ENCODE measurements at places on chromosomes 11 and 22. TPM values are rescaled to one million over a fixed set of nuclear protein-coding genes. Genes with fewer than 3 reads are reported as not detected.
A peak's percentile ranks its signal among the peaks of the same experiment; 100 is the strongest.

DDIAS gene
- total RNA-seq: not detected

TESMIN gene
- 1.4 TPM for total RNA-seq

APOL4 gene
- total RNA-seq: 0.35 TPM

IGLL1 gene
- not detected for total RNA-seq

IGLL5 gene
- 0.23 TPM for total RNA-seq

PANX1 gene
- total RNA-seq: 9.1 TPM

TEAD1 gene
- 22.8 TPM for total RNA-seq

POU2AF3 gene
- 4.7 TPM for total RNA-seq

TTC36 gene
- total RNA-seq: 0.67 TPM

NUDT8 gene
- 4.9 TPM for total RNA-seq

DNA sequence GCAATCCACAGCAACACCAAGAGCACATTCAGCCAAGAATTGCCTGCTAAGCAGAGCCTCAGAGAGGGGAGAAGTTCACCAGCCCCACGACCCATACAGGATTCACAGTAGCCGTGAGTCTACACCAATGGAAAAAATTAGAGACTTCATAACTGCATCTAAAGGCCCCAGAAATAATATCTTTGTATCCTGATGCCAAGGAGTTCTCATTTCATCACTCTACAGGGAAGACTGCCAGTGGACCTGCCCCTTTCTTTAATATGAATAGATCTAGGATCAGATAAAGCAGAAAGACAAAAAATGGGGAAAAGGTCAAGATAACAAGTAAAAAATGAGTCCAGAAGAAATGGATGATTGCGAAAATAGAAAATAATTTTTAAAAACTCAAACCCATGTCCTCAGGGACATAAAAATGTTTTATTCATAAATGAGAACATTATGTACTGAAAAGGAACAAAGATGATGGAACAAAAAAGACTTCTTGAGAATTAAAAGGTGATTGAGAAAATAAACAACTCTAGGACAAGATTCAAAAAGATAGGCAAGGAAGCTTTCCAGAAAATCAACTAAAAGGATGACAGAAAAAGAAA is 9.5 kb downstream of the APOL3 start:
- H3K4me1 ChIP-seq: peaks cover 13% of the 10 kb centered on the region
- no peaks in the 10 kb centered on the region for H3K36me3 ChIP-seq
- no peak overlapping the region for H3K27ac ChIP-seq
- no peak overlapping the region for H3K4me3 ChIP-seq
- no peak for DNase-seq

GRCh38 chr22:24695060-24695459 is 79.5 kb downstream of the PIWIL3 start:
- H3K4me3 ChIP-seq: no peak overlapping the region
- H3K27ac ChIP-seq: no peak overlapping the region
- no peaks in the 10 kb centered on the region for H3K4me1 ChIP-seq
- no peaks in the 10 kb centered on the region for H3K36me3 ChIP-seq
- H3K27me3 ChIP-seq: no peaks in the 10 kb centered on the region

DNA sequence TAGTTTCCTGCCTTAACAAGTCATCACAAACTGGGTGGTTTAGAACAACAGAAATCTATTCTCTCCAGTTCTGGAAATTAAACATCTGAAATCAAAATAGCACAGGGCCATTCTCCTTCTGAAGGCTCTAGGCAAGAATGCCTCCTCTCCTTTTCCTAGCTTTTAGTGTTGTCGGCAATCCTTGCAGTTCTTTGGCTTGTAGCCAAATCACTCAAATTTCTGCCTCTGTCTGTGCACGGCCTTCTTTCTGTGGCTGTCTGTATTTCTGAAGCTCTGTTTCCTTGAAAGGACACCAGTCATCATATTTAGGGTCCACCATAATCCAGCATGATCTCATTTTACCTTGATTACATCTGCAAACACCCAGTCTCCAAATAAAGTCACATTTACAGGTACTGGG is 795.5 kb downstream of the METTL15 start:
- no peak overlapping the region for H3K27ac ChIP-seq
- H3K4me3 ChIP-seq: no peak overlapping the region
- no peaks in the 10 kb centered on the region for H3K4me1 ChIP-seq
- H3K27me3 ChIP-seq: no peaks in the 10 kb centered on the region
- no peaks in the 10 kb centered on the region for H3K36me3 ChIP-seq

- H3K27me3 ChIP-seq: no peaks in the 10 kb centered on the region
- no peak overlapping the region for H3K4me3 ChIP-seq
- H3K4me1 ChIP-seq: no peaks in the 10 kb centered on the region
Observed at GRCh38 chr22:23037429-23038333, 32.6 kb upstream of the GNAZ start.

GRCh38 chr11:94740083-94741021 is 27.8 kb upstream of the AMOTL1 start:
- H3K4me3 ChIP-seq: peak overlapping the region; percentile 19
- H3K27ac ChIP-seq: no peak overlapping the region
- no peaks in the 10 kb centered on the region for H3K36me3 ChIP-seq
- no peak for DNase-seq
- no peaks in the 10 kb centered on the region for H3K4me1 ChIP-seq

DNA sequence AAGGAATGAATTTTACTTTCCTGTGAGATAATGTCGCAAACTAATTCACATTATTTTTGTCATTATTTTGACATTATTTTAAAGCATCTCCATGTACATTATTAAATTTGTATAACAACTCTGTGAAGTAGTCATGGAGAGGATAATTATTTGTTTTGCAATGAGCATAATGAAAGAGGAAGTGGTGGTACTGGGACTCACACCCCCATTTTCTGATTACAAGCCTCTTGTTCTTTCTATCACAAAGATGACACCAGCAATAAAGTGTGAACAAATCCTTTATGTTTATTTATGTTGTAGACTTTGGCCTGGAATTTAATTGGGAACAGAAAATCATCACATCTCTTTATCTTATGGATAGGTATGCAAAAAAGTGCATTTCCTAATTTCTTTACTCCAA is 522.6 kb downstream of the TMEM135 start:
- DNase-seq: no peak
- no peaks in the 10 kb centered on the region for H3K27me3 ChIP-seq
- no peaks in the 10 kb centered on the region for H3K4me1 ChIP-seq
- H3K27ac ChIP-seq: no peak overlapping the region
- no peaks in the 10 kb centered on the region for H3K36me3 ChIP-seq

DNA sequence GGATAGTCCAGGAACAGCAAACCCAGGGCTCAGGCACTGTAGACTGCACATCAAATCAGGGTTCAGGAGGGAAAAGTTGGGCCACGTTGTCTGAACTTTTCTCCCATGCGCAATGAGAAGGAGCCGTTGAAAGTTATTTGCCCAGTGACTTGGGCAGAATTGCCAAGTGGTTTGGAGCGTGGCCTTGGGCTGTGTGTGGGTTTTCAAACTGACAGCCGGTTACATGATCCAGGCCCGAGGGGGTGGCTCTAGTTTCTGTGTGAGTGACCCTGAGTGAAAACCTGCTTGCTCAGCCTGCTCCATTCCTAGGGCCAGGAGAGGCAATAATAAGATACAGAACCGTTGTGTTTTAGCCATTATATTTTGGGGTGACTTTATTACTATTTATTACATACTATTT is 20.3 kb downstream of the MB start:
- H3K27ac ChIP-seq: peak overlapping the region; percentile 17
- H3K36me3 ChIP-seq: no peaks in the 10 kb centered on the region
- peak; percentile 68 for DNase-seq
- no peaks in the 10 kb centered on the region for H3K4me1 ChIP-seq

- H3K36me3 ChIP-seq: no peaks in the 10 kb centered on the region
- H3K27me3 ChIP-seq: no peaks in the 10 kb centered on the region
- no peak overlapping the region for H3K4me3 ChIP-seq
- H3K4me1 ChIP-seq: no peaks in the 10 kb centered on the region
Observed at GRCh38 chr22:41770715-41771468, 29.6 kb upstream of the CCDC134 start.

DNA sequence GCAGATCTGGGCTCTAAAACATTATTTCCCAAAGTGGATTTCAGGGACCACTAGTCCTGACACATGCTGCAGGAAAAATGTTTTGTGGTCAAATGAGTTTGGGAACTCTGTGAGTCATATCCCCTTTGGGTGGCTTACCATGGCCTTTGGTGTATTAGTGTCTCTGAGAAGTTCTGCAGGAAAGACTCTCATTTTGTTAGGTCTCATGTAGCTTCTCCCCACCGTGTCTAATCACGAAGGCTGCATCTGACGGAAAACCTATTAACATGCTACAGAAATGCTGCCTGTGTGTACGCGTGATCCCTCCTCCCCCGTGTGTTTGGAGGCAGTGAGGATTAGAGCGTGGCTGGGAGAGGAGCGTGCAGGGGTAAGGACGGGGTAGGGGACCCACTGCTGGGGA is 191.7 kb downstream of the ST3GAL4 start:
- no peaks in the 10 kb centered on the region for H3K4me1 ChIP-seq
- no peaks in the 10 kb centered on the region for H3K27me3 ChIP-seq
- no peak for DNase-seq
- no peaks in the 10 kb centered on the region for H3K36me3 ChIP-seq
- no peak overlapping the region for H3K4me3 ChIP-seq

DNA sequence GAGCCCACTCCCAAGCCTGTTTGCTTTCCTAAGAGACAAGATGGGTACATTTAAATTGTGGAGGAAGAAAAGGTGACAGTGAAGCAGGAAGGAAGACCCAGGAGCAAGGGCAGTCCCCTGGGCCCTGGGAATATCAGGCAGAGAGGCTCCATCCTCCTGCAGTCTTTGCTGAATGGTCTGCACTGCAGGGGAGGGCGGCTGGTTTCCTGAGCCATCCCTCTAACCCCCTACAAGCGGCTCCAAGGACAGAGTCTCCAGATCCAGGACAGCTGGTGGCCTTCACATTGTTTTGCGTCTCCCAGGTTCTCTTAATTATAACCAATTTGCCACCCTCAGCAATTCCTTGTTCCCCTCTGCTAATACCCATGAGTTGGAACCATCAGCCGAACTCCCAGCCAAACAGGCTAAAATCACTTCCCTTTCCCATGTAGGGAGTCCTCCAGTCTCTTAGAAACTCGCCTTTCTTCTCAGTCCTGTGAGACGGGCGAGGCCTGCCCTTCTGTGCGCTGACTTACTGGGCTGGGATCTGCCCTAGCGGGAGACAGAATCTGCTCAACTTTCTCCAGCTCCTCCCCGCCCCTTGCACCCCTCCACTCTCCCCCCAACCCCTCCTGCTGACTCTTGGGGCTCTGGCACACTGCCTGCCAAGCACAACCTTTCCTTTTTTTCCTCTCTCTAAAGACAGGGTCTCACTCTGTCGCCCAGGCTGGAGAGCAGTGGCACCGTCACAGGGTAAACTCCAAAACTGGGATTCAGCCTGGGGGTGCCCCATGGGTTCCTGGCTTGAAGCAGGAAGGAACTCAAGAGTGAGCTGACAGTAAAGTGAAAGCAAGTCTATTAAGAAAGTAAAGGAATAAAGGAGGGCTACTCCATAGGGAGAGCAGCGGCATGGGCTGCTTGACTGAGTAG is 53.4 kb upstream of the EMID1 start:
- H3K27me3 ChIP-seq: no peaks in the 10 kb centered on the region
- peaks cover 5% of the 10 kb centered on the region for H3K4me1 ChIP-seq
- peak overlapping the region; percentile 19 for H3K27ac ChIP-seq

DNA sequence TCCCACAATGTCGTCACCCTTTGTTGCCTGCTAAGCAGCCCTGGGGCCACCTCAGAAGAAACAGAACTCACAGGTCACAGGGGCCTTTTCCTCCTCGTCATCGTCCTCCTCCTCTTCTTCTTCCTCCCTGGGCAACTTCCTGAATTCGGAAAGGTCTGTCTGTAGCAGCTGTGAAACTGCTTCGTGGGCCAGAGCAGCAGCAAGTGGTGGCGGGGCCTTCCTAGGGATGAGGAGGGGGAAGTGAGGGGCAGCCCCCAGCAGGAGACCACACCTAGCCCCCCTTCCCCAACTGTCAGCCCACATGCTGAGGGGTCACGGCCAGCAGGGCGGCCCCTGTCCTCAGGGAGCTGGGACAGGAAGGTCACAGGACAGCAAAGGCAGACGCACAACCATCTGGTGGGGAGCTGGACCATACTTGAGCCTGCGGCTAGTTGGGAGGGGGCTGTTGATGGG is 13.2 kb downstream of the PPM1F start:
- DNase-seq: no peak
- no peak overlapping the region for H3K4me3 ChIP-seq

- no peak for DNase-seq
- H3K27me3 ChIP-seq: no peaks in the 10 kb centered on the region
- no peaks in the 10 kb centered on the region for H3K4me1 ChIP-seq
- H3K4me3 ChIP-seq: no peak overlapping the region
- no peaks in the 10 kb centered on the region for H3K36me3 ChIP-seq
Observed at GRCh38 chr22:17431179-17431578, 61.9 kb downstream of the CECR2 start.

- H3K27me3 ChIP-seq: peaks cover 5% of the 10 kb centered on the region
- DNase-seq: no peak
- no peak overlapping the region for H3K4me3 ChIP-seq
- no peaks in the 10 kb centered on the region for H3K36me3 ChIP-seq
- no peaks in the 10 kb centered on the region for H3K4me1 ChIP-seq
- no peak overlapping the region for H3K27ac ChIP-seq
Observed at GRCh38 chr22:34294476-34294875, 374.2 kb upstream of the LARGE1 start.

DNA sequence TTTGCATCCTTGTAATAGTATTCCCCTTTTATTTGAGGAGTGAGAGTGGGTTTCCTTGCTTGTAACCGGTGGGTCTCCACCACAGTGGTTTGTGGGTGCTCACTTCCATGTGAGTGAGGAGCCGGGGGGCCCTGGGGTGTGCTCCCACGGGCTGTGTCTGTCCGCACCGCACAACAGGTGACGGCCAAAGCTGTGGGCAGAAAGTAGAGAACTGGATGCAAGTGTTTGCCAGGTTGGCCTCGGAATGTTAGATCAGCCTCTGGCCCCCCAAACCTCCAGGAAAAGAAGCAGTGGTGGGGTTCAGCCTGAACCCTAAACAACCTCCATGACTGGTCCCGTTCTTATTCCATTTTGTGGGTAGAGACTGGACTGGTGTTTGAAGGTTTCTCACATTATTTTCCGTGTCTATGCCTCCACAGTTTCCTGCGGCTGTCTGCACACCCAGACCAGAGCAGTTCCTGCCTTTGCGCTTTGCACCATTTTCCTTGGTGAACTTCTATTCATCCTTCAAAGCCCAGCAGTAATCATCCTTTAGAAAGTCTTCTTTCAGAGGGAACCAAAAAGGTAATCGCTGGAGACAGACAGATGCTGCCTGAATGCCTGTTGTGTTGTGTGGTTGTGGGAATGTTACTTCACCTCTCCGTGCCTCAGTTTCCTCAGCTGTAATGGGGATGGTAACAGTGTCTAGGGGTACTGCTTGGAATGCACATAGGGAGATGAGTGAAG is 77.2 kb downstream of the MYEOV start:
- H3K4me1 ChIP-seq: no peaks in the 10 kb centered on the region
- DNase-seq: no peak
- H3K27ac ChIP-seq: no peak overlapping the region
- H3K27me3 ChIP-seq: no peaks in the 10 kb centered on the region

- no peak overlapping the region for H3K4me3 ChIP-seq
- no peaks in the 10 kb centered on the region for H3K4me1 ChIP-seq
- no peaks in the 10 kb centered on the region for H3K36me3 ChIP-seq
- H3K27ac ChIP-seq: no peak overlapping the region
- H3K27me3 ChIP-seq: no peaks in the 10 kb centered on the region
- DNase-seq: no peak
Observed at GRCh38 chr11:110088535-110089344, 4.5 kb upstream of the ZC3H12C start.
